Activated CD4-positive, alpha-beta T cell treated with anti-CD3 and anti-CD28 coated beads, Interleukin-10, Interleukin-2, amounts not matched to agents 100 ng/mL and 50 ng/mL, durations not matched to agents 16 hours and 8 hours (primary cell): ENCODE measurements at places on chromosomes 3 and 15.

DNA sequence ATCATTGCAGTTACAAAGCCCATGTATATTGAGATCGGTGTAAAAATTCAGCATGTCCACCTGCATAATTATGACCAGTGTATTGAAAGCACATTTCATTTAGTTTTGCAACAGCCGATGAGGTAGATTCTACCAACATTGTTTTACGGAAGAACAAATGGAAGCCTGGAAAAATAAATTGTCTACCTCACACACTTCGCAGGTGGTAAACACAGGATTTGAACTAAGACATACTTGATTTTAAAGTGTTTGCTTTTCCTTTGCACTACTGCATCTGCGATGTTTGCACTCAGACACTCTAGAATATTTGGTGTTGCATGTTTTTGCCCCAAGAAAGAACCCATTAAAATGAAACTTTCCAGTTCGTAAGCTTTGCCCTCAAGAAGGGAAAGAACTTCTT lies 148.4 kb downstream of the PGPEP1L start:
- DNase-seq: no peak

GRCh38 chr15:68637767-68638404 lies 59.1 kb downstream of the CORO2B start:
- no peak for DNase-seq

DNA sequence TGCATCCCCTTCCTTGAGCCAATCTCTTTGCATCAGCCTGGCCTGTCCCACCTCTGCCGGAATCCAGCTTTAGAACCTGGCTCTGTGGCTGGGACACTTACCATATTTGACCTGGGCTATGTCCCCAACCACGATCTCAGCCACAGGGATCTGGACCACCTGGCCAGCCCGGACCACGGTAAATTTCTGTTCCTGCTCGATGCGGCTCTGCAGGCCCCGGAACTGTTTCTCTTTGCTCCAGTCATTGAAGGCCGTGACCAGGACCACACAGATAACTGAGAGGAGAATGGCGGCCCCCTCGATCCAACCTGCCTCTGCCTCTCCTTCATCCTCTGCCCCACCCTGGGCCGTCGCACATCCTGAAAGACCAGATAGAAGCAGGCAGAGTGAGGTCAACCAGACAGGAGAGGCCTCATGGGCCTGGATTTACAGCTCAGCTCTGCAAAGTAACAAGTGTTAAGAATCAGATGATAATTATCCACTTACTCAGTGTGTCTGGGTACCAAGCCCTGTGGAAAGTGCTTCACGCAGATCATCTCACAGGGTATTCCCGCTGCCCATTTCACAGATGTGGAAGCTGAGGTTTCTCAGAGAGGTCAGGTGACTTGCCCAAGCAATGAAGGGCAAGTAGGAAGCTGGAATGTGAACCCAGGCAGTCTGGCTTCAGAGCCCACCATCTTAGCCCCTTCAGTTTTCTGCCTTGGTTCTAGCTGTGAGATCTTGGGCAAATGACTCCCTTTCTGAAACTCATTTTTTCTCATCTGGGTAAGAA lies 81.3 kb upstream of the SEC13 start:
- DNase-seq: no peak

- no peak for DNase-seq
Observed at GRCh38 chr3:55719006-55719405, 231.9 kb upstream of the WNT5A start.

GRCh38 chr3:188211476-188211875 lies 57.5 kb downstream of the LPP start:
- no peak for DNase-seq

- DNase-seq: no peak
Observed at GRCh38 chr3:76582098-76582497, 457.8 kb upstream of the ROBO2 start.

- DNase-seq: no peak
Observed at GRCh38 chr3:143668924-143669790, 179.1 kb downstream of the SLC9A9 start.
